SHP77 treated with DMSO at 0.1 percent for 48 hours (cell line): ENCODE measurements at places on chromosomes 4 and X.
A peak's percentile ranks its signal among the peaks of the same experiment; 100 is the strongest.

GRCh38 chr4:16642897-16643296 lies 255.5 kb downstream of the LDB2 start:
- DNase-seq, result no peak

- no peak for DNase-seq
Measured at GRCh38 chr4:104330125-104330905, 164.4 kb downstream of the CXXC4 start.

GRCh38 chr4:126701756-126702155 lies 931.0 kb upstream of the INTU start:
- DNase-seq, result no peak

DNA sequence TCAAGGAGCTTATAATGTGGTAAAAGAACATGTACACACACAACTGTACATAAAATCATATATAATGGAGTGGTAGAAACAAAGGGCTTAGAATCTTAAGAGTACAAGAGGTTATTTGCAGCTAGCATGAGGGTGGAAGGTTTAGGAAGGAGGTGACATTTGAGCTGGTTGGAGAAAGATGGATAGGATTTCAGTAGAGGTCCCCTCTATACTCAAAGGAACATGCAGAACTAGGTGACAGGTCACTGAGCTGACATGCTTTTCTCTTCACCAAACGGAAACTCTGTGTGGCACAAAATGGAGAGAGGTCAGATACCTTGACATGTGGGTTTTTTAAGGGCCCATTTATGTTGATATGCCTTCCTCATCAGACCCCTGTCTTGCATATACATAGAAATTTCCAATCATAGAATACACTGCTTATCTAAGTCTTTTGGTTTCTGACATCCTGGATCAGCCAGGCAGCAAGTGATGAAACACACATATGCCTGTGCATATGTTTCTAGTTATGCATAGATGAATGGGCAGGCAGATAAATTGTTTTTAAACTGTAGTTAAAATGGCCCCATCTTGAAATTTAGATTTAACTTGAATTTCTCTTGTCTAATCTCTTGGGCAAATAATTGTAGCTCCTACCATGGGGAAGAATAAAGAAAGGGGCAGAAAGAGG lies 29.3 kb downstream of the CLCN5 start:
- no peak for DNase-seq

GRCh38 chr4:27006646-27007045 lies 146.0 kb downstream of the STIM2 start:
- DNase-seq, result no peak

GRCh38 chr4:6299875-6300274 lies 30.2 kb downstream of the WFS1 start:
- DNase-seq, result no peak

DNA sequence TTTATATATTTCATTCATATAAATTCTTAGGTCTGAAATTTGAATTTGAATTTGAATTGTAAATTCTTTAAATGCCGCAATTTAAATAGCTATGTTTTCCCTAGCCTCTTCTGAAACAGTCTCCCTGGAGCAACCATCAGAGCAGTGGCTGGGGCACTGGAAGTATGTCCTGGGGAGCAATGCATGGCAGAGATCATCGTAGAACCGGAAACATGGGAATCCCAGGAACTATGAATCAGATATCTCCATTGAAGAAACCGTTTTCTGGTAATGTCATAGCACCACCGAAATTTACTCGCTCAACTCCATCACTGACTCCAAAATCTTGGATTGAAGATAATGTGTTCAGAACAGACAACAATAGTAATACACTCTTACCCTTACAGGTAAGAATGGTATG lies 4.9 kb downstream of the CPEB2 start:
- DNase-seq, result no peak

DNA sequence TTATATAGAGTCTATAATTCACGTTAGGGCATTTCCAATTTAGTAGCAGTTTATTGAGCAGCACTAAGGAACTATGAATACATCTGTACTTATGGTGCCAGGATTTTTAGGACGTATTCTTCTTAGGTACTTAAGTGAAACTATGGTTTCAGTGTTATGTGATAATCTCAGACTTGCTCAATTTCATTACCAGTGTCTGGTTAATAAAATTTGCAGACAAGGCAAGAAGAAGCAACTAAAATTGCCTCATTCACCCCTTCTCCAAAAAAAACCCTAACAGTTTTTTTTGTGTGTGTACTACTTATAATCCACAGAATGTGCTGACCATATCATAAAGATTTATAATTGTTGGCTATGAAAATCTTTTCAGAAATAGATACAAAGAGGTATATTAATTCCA lies 6.0 kb upstream of the CXCL10 start:
- no peak for DNase-seq

DNA sequence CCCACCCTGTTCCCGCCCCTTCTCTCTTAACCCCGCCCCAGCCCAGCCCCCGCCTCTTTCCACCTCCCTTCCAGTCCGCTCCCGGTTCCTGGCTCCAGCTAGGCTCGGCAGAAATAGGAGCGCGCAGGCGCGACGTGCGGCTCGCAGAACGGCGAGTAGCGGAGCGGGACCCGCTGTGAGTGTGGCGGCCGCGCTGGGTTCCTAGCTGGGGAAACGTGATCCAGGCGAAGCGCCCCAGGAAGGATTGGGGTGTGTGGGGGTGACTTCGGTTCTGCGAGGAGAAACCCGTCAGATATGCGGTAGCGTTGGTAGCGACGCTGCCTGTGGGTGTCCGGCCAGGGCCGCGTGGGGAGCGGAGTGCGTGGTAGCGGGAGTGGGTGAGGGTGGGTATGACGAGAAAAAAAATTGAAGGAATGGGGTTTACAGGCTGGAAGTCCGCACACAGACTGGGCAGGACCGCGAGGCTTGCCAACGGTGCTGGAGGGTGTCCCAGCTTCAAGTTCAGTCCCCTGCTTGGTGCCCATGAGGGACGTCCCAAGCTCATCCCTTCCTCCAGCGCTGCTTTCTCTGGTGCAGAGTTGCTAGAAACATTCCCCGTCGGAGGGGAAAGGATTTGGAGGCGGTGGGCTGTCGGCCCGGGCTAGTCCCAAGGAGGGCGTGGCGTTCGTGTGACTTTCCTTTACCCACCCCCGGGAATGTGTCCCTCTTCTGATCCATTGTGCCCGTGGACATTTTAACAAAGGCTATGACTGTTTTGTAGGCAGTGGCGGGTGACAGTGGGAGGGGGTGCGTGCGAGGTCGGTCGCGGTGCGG lies at the start of gene PRRG1:
TSS of gene PRRG1 (plus strand) at position 144 of the 813 bp plus-strand sequence. CDS start 56,886 bp downstream, outside the sequence.
- DNase-seq, result peak; percentile 29

GRCh38 chr4:3316146-3316545 lies 23.3 kb downstream of the RGS12 start:
- DNase-seq, result no peak

DNA sequence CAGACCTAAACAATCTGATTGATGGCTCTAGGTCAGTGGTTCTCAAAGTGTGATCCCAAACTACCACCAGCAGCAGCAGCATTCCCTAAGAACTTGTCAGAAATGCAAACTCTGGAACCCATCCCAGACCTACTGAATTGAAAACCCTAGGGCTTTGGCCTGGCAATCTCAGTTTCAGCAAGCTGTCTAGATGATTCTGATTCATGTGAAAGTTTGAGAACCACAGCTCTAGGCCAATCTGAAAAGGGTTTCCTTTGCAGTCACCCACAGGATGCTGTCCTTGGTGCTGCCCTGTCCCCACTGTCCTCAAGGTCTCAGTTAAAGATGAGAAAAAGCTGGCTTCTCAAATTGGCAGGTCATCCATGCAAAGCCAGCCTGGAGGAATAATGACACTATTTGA lies 34.8 kb downstream of the SMPX start:
- DNase-seq, result no peak

DNA sequence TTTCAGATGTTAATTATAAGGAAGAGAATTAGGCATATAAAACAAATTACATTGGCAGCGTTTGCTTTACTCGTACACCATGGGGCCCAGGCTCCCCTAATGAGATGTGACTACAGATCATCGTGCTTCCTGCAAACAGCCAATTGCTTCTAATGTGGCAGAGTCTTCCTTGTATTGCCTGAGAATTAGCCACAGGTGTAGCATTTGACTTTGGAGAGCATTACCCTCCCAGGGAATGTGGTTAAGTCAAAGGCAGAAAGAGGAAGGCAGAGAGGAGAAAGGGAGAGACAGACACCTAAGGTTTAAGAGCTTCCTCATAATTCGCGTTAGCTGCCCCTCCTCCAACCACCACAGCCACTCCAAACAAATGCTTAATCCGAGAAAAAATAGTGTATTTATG lies 97.0 kb downstream of the MID1IP1 start:
- DNase-seq, result no peak

DNA sequence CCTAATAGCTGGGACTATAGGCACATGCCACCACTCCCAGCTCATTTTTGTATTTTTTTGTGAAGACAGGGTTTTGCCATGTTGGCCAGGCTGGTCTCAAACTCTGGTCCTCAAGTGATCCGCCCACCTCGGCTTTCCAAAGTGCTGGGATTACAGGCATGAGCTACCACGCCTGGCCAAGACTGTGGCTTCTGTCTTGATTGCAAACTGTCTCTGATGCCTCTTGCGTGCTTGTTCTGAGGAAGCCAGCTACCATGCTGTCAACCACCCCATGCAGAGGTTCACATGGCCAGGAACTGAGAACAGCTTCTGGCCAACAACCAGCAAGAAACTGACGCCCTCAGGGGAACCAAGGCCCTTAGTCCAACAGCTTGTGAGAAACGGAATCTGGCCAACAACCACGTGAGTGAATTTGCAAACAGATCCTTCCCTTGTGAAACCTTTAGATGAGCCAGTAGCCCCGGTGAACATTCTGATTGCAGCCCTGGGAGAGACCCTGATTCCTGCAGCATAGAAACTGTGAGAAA lies 71.2 kb downstream of the SUPT20HL2 start:
- no peak for DNase-seq

- DNase-seq, result no peak
Measured at GRCh38 chrX:112851161-112851779, 10.6 kb upstream of the AMOT start.

DNA sequence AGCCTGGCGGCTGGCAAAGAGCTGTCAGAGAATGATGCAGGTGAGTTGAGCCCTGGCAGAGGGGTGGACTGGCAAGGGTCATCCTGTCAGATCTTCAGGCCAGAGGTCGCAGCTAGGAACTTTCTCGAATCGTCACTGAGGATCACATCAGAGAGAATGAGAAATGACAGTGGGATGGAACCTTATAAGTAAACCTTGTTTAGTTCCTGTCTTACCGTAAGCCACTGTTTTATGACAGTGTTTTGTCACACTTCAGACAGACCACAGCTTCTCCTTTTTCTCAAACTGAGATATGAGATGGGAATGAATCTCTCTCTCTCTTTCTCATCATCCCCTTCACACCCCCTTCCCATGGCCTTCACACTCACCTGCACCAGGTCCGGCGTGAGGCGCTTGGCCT lies 9.3 kb downstream of the DIPK2B start:
- DNase-seq, result no peak

DNA sequence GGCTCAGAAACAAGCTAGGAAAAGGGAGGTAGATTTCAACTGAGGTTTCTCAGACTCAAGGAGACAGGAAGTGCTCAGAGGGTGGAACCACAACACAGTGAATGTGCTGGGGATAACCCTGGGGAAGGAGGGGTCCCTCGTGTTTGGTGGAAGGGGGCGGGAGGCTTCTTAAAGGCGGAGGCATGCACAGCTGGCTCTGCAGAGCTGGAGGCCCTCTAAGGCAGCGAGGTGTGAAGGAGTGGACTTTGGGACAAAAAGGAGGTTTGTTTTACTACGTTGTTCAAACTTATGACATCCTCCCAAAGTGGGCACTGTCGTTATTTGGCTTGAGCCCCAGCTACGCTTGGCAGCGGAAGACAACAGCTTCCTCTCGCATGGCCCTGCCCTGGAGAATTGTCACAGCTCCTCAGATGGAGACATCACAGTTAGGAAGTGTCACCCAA lies 21.7 kb upstream of the MTM1 start:
- DNase-seq, result no peak

DNA sequence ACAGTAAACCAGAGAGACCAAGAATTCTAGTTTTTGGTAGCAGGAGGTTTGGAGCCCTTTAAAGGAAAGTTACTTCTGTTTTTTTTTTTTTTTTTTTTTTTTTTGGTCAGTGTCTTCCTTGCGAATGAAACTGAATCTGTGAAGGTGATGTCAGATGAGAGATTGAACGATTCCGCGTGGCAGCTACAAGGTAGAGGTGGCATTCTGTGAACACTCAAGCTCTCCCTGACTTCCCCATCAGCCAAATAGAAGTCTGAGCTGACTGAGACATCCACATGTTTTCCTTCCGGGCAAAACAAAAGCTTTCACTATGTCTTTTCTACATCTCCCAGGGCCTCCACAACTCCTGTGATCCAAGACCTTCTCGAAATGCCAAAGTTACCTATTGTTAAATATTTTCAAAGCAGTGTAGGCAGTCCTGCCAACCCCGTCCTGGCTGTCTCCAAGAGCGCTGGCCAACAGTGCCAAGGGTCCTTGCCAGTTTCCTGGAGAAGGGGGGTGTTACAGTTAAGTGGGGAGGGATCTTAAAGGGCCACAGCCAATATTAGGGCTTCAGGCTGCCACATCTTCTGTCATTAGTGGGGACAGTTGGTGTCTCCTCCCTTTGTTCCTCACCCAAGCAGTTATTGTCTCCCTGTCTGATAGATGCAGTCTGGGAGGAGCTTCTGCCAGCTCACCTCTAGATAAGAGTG lies 102.9 kb upstream of the SLC34A2 start:
- no peak for DNase-seq

- DNase-seq, result no peak
Measured at GRCh38 chr4:96035727-96036126, 195.8 kb downstream of the PDHA2 start.

DNA sequence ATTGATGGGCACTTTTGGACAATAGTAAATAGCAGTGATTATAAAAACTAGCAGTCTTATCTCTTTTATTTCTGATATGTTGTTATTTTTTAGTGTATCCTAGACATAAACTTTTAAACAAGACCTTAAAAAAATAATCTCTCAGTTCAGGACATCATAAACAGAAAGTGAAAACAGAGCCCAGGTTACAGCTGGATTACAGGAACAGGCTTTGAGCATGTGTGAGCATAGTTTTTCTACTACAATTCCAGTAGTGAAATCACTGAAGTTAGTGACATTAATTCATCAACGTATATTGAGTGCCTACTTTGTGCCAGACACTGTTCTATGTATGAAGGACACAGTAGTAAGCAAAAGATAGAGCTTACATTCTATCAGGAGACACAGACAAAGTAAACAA lies 16.9 kb downstream of the TRIM75 start:
- no peak for DNase-seq

DNA sequence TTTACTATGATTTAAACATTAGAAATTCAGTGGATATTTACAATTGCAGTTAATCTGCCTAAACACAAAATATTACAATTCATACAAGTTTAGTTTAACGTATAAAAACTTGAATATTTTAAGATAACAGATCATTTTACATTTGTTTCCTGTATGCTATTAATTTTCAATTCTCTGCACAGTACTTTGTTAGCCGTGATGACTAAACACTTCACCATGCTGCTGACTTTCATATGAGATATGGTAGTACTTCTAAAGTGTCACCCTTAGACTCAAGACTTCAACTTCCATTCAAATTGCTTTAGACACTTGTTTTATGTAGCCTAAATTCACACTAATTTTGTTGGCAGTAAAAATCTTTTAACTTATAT lies 1646.4 kb upstream of the ADGRL3 start:
- DNase-seq, result no peak
